T-helper 2 cell (primary cell): ENCODE measurements at places on chromosomes 13 and 19.

DNA sequence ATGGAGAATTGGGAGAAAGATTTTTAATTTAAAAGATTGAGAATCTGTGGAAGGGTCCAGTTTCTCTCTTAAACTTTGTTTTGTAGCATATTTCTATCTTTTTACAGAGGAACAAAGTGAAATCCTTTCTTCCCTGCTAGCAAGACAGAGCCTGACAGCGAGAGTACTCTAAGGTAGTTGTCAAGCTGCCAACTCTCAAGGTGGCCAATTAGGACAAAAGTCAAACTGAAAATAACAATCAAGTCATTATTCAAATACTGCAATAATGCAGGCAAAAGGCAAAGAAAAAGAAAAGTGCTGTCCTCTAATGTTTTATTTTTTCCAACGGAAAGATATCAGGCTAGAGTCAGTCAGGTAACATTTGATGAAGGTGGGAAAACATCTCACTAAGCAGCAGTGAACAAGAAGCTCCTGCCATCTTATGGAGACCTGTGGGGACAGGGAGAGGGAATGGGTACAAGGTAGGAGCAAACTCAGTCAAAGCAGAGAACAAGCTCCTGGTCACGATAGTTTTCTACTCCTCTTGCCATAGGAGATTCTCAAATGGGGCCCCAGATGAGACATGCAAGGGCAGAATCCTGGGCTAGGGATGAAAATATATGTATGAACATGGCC, 801.9 kb upstream of the SLITRK1 start:
- DNase-seq = no peak

GRCh38 chr13:94609196-94609595, 7.5 kb downstream of the GPR180 start:
- no peak for DNase-seq

GRCh38 chr13:66468656-66469055, 761.5 kb downstream of the PCDH9 start:
- no peak for DNase-seq

DNA sequence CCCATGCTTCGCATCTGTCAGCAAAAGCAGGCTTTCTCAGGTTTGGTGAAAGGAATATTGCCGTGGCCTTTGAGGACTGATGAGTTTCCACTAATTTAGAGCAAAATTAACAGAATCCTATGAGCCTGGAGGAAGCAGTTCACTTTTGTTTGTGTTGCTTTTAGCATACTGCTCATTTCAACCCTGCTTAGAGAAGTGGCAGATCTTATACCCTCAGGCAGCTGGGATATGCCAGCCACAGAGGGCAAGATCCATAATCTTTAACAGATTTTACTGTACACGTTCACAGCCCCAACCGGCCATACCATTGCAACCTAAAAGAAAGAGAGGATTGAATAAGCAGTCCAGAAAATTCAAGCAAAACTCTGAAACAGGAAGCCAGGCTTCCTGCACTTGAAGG, 60.5 kb downstream of the COL4A2 start:
- no peak for DNase-seq
